ENCODE measurements at places on chromosomes 1 and 21.

DNA sequence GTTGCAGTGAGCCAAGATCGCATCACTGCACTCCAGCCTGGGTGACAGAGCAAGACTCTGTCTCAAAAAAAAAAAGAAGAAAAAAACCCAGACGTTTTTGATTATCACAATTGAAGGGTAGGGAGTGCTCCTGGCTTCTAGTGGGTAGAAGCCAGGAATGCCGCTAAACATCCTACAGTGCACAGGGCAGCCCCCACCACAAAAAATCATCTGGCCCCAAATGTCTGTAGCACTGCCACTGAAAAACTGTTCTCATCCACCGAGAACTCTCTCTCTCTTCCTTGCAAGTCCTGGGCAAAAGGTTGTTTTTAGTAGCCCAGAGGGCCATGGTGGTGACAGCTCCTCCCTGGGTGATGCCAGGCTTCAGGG lies 35.6 kb upstream of the GPR157 start:
- no peak for DNase-seq

DNA sequence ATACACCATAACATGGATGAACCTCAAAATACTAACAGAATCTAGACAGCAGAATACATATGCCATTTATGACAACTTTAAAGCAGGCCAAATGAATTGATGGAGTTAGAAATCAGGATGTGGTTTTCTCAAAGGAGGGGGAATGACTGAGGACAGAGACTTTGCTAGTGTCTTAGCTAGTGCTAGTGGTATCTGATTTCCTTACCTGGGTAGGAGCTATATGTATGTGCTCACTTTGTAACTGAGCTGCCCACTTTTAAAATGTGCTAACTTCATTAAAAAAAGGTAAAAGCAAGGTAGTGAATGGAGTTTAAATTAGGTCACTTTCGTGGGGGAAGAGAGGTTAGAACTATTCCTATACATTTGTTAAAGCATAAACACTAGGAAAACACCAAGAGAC lies 2.6 kb downstream of the GTF2B start:
- no peak for DNase-seq

DNA sequence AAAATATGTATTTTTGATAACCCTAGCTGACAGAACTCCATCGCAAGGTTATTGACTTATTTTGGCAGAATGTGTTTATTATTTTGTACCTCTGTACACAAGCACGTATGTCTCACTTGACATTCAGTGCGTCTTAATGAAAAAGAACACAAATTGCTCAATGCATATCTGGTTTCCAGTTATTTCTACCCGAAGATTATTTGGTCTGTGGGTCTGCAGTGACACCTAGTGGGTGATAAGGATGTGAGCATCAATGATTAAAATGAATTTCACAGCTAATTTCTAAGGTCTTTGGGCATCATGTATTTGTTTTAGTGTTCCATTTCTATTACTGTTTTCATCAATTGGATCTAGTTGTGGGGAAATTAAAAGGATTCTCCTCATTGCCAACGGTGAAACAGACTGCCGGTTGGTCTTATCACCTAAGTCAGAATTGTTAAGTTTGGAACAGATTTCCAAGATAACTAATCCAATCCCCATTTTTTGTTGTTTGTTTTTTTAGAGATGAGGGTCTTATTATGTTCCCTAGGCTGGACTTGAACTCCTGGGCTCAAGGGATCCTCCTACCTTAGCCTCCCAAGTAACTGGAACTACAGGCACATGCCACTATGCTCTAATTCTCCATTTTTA lies 13.9 kb downstream of the DDX20 start:
- DNase-seq = peak; percentile 21

DNA sequence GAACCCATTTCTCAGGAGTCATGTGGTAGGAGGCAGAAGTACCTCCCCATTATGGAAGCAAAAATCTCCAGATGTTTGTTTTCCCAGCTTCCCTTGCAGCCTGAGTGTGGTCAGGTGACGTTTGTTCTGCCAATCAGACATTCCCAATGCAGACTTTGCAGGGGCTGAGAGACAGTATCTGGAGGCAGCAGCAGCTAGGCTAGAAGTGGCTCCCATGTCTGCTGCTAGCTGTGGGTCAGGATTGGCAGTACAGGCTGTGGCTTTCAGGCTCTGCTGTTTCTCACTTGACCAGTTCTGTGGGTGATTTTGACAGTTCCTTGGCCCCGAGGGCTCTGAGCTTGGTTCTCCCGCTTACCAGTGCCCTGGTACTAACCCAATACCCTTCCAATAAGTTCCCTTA lies 58.6 kb upstream of the NBPF3 start:
- DNase-seq = no peak

- no peak for DNase-seq
Observed at GRCh38 chr1:232445361-232446106, 184.4 kb downstream of the SIPA1L2 start.

DNA sequence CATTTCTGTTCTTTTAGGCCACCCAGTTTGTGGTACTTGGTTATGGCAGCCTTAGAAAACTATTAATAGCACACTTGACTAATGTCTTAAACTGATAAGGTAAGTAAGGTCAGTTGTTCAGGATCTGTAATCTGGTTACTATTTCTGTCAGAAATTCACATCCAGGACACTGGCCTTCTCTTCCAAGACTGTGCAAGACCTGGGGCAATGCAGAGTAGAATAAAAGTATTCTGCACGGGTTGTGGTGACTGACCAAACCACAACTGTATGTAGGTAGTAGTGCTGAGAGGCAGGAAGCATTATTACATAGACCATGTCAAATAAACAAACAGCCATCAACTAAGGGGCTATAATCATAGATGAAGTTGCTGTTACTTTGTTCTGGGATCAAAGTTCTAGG lies 46.7 kb downstream of the WARS2 start:
- DNase-seq = no peak

DNA sequence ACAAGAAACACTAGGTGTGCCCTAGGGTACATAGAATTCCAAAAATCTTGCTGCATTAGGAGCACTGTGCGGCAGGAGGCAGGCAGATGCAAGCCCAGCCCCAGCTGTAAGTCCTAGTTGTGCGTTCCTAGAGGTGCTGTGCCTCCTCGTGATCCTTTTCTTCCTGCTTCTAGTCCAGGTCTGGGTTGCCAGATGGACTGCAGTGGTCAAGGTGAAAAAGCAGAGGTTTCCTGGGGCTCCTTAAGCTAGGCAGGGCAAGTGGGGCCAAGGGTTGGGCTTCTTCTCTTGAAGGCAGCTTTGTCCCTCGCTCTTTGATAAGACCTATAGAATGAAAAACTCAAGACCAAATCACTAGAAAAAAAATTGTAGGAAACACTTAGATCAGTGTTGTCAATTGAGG lies 21.6 kb upstream of the SLC45A3 start:
- DNase-seq = no peak
